ENCODE measurements at places on chromosomes 11 and 22.
A peak's percentile ranks its signal among the peaks of the same experiment; 100 is the strongest.

DNA sequence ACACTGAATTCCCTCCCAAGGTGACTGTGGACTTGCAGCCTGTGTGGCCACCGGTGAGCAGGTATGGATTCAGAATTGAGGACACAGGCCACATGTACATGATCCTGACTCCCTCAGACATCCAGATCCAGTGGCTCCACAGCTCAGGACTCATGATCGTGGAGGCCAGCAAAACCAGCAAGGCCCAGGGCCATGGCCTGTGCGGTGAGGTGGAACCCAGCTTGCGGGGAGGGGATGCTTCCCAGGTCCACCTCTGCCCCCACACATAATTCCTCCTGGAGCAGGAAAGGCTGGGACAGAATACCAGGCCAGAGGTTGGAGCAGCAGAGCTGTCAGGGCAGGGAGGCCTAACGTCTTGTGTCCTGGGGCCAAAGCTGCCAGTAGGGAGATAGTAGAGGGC, 82.1 kb downstream of the OTOG start:
- DNase-seq = no peak

DNA sequence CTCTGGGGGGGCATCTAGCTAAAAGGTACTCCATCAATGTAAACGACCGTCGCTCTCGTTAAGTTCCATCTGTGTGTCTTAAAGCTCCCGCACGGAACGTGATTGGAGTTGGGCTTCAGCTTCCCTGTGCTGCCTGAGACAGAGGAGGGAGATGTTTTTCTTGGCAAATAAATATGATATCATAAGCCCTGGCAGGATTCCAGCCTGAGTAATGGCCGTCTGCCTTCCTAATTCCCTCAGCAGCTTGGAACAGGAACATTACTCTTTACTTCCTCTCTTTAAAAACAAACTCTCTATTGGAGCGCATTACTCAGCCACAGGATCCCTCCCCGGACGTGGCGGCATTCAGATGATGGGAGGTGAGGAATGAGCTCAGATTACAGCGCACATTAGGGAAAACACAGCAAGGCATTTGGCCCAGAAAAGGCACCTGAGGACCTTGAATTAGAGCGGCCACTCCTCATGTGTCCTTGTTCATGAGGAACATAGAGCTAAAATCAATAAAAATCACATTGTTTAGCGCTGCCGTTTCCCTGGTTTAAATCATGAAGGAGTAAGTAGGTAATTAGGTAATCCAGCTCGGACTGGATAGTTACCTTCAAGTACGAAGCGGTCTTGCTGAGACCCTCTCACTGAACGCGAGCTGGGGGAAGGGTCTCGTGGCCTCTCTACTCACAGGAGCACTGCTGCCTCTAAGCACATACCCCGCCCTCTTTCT, 230.4 kb downstream of the ST3GAL4 start:
- peak; percentile 75 for DNase-seq

DNA sequence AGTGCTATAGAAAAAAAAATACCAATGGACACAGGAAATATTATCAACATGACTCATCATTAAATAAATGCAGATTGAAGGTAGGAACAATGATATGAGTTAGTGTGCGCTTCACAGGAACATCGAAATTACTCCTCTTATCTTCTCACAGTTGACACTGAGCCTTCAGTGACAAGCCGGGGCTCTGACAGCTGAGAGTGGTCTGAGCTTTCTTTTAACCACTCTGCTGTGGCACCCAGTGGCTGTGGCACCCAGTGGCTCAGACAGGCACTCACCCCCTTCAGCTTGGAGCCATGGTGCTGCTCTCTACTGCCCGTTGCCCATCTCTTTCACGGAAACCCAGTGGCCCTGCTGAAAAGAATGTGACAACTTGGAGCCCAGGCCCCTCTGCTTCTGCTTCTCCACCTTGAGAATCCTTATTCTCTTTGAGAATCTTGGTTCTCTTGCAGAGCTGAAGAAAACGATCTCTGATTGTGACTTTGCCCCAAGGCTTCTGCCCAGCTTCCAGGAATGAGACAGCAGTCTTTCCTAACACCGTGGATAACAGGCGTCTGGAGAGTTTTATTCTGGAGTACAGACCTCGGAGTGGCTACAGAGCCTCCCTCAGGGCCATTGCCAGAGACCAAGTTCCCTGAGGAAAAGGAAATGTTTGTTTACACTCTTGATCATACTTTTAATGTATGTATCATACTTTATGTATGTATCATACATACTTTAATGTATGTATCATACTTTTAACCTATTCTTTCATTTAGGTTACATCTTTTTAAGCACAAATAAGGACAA, 37.1 kb upstream of the OR8B8 start:
- no peak for DNase-seq

GRCh38 chr11:72947229-72947628, 133.0 kb downstream of the ATG16L2 start:
- no peak for DNase-seq

DNA sequence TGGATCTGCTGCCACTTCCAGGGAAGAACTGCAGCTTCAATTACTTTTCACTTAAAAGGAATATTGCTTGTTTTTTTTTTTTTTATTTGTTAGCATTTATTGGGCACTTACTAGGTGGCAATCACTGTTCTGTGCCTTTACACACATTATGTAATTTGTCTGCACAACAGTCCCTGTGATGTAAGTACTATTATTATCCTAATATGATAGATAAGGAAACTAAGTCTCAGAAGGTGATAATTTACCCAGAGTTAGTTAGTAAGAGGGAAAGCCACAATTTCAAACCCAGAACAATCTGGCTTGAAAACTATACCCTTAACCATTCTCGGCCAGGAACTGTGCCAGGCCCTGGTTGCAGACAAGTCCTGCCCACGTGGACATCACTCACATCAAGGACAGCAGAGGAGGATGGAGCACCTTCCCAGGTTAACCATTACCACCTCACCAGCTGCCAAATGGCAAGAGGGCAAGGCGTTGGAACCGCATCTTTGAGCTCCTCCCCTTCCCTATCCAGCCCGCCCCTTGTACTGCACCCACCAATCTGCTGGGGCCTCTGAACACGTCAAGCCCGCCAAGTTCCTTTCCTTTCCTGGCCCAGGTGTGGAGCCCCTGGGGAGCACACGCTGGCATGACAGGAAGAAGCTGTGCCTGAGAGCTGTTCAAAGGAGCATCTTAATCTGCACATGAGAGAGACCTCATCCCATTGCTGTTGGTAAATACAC, 78.4 kb downstream of the NAV2 start:
- DNase-seq = no peak

GRCh38 chr11:119617340-119617713, 111.7 kb downstream of the NECTIN1 start:
- DNase-seq = no peak

GRCh38 chr22:37594237-37594636, 14.3 kb upstream of the LGALS2 start:
- no peak for DNase-seq

GRCh38 chr11:68798221-68798813, 43.4 kb downstream of the CPT1A start:
- DNase-seq = no peak

DNA sequence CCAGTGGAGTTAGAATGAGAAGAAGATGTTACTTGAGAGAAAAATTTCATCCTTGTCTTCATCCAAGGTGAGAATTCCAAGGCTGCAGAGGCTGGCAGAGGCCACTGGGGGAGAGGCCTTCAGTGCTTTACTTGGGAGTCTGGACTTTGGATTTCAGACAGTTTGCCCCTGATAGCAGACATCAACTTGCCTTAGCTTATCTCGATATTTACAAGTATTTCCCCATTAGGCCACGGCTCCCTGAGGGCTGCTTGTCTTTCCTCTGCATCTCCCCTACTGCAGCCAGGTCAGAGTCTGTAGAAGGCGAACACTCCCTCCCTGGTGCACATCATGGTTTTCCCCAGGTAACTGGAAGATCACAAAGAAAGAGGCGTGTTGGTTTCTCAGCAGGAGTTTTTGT, 29.9 kb upstream of the BSX start:
- DNase-seq = no peak

DNA sequence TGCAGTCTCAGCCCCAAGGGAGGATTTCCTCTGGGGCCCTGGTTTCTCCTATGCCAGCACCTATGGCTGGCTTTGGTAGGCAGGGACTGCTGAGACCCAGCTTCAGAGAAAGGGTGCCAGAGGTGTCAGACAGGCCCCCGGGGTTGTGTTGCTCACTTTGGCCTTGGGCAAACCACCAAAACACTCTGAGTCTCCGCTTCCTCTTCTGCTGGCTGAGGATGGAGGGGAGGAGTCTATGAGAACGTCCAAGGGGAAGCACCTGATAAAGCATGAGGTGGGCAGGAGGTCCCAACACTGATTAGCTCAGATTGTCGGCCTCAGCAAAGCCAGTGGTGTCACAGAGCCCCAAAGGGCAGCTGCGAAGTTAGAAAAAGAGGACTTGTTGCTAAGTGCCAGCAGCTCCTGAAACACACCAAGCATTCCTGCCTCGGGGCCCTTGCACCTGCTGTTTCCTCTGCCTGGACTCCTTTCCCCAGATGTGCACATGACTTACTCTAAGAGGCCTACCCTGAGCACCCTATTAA, 10.5 kb downstream of the SMTNL1 start:
- no peak for DNase-seq

- no peak for DNase-seq
Observed at GRCh38 chr11:61718621-61719302, 33.7 kb upstream of the MYRF start.

- DNase-seq = no peak
Observed at GRCh38 chr22:22449819-22450218, 58.7 kb downstream of the ZNF280B start.

DNA sequence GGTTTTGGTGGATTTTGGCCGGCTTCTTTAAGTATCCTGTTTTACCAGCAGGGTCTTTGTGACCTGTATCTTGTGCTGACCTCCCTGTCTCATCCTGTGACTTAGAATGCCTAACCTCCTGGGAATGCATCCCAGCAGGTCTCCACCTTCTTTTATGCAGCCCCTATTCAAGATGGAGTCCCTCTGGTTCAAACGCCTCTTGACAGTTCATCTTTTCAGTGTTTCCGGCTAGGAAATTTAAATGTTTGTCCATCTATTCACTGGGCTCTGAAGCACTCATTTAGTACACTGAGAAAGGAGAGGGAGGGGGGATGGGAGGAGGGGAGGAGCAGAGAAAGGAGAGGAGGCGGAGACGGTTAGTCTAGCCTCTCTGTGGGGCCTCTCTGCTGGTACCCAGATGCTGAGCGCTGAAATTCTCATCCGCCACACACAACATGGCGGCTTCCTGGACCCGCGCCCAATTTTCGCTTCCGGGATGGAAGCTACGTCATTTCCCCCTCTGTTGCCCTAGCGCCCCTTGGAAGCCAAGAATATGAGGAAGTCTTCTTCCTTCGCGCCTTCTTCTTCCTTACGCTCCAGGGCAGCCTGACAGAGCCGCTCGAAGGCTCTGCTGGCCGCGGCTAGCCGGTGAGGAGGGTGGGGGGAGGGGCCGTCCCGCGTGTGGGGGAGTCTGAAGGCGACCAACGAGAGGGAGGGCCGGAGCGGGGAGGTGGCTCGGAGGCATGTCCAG, 69.0 kb upstream of the SYT13 start:
- peak; percentile 70 for DNase-seq

- no peak for DNase-seq
Observed at GRCh38 chr11:1751531-1751921, 1.1 kb upstream of the IFITM10 start.

GRCh38 chr11:113373306-113373705, 14.3 kb upstream of the ANKK1 start:
- no peak for DNase-seq

- no peak for DNase-seq
Observed at GRCh38 chr11:61918251-61918937, 1.0 kb upstream of the RAB3IL1 start.

- DNase-seq = peak; percentile 92
Observed at GRCh38 chr11:82901165-82901921, at the start of gene DDIAS. DDIAS (plus strand) TSS chr11:82901736; CDS start chr11:82914739, 13,003 bp downstream.

DNA sequence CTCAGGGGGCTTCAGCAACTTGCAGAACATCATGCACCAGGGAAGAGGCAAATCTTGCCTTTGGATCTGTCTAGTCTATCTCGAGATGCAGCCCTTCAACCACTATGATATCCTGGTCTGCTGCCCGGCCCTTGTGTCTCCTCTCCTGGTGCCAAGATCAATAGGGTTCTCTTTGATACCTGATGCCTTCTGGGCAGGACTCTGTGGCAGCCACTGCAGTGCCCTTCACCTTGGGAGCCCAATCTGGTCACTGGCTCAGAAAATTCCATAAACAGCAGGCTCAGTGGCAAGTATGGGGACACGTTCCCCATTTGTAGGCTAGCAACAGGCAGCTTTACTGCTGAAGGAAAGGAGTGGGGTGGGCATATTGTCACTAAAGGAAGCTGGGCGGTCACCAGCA, 23.4 kb downstream of the SYN3 start:
- no peak for DNase-seq

- DNase-seq = no peak
Observed at GRCh38 chr22:50329236-50329635, 2.4 kb upstream of the DENND6B start.

GRCh38 chr22:25353516-25354445, 134.3 kb downstream of the CRYBB2 start:
- DNase-seq = no peak

DNA sequence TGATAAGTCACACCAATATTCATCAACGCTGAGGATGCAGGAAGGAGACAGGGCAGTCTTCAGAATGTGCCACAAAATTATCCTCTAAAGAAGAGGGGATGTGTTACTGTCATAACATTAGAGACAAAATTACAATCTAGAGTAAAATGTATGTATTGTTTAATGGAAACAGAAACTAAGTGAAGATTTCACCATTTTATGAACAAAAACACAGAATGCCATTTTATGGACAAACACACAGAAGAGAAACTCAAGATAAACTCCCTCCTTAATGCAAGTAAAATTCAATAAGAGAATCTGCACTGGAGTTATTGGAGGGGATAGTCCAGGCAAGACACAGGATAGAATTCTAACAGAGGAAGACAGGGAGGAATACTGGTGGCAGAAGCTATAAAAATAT, 62.8 kb downstream of the LARGE2 start:
- DNase-seq = no peak

DNA sequence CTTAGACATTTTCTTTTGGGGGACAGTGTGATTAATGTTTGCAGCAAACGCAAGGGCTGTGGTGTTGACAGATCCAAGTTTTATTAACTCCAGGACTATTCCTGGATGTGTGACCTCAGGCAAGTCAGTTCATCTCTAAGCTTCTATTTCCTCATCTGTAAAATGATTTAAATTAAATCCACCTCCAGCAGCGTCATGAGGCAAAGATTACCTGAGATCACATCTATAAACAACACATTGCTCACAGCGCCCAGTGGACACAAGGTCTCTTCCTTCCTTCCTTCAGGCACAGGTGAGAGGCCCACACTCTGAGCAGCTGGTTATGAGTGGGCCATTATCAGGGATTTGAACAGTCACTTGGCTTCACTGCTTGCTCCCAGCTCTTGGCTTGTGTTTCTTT, 111.2 kb upstream of the RASSF10 start:
- no peak for DNase-seq

- DNase-seq = no peak
Observed at GRCh38 chr22:35399114-35399677, 744 bp upstream of the MCM5 start.

DNA sequence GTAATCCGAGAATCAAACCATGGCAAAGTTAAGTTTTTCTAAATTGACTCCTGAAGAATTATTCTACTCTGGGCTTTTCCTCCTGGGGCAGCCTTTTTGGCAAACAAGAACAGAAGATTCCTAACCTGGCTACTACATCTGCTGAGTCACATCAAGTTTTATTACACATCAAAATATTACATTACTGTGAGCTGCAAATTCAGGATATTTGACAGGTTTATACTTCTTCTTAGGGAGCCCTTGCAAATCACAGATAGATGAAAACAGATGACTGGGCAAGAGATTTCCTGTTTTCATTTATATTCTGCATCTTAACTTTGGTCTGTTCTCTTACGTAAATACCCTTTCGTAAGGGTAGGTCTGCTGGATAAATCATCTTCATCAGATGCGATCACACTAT, 23.6 kb downstream of the XRRA1 start:
- DNase-seq = no peak

All from NCI-H187 treated with DMSO at 0.1 percent for 48 hours (cell line).